Activated CD4-positive, alpha-beta T cell treated with anti-CD3 and anti-CD28 coated beads, Interleukin-2, Interleukin-6, amounts not matched to agents 100 ng/mL and 50 ng/mL, durations not matched to agents 16 hours and 8 hours (primary cell): ENCODE measurements at places on chromosomes 4 and X.

- DNase-seq: peak; percentile 1
Measured at GRCh38 chrX:57156397-57157049, 19.3 kb upstream of the SPIN2A start.

DNA sequence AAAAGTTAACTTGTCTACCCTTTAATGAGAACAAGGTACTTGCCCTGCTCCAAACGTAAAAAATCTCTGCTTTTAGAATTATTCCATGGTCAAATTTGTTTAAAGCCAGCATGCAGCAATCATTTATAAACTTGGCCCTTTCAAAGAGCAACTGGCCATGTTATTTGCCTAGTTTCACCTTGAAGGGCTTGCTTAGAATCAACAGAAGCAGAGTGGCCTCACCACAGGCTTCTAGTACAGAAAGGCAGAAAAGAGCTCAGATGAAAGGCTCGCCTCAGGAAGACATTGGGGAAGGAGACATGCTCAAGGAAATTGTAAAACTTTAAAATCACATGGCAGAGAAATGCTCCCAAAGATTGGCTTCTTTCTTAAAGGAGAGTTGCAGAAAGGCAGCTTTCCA lies 53.8 kb upstream of the USP26 start:
- no peak for DNase-seq

GRCh38 chrX:112254896-112255295 lies 172.3 kb upstream of the TRPC5 start:
- DNase-seq: no peak

GRCh38 chr4:105599932-105600655 lies 47.7 kb downstream of the ARHGEF38 start:
- no peak for DNase-seq

DNA sequence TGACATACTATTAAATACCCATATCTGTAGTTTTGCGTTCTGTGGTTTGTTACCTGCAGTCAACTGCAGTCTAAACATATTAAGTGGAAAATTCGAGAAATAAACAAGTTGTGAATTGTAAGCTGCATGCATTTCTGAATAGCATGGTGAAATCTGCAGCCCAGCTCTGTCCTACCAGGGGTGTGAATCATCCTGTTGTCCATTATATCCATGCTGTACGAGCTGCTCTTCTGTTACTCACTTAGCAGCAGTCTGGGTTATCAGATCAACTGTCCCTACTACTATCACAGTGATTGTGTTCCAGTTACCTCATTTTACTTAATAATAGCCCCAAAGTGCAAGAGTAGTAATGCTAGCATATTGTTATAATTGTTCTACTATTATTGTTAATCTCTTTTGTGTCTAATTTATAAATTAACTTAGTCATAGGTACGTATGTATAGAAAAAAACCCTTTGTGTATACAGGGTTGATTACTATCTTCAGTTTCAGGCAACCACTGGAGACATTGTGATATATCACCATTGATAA lies 173.7 kb upstream of the FAT4 start:
- no peak for DNase-seq

DNA sequence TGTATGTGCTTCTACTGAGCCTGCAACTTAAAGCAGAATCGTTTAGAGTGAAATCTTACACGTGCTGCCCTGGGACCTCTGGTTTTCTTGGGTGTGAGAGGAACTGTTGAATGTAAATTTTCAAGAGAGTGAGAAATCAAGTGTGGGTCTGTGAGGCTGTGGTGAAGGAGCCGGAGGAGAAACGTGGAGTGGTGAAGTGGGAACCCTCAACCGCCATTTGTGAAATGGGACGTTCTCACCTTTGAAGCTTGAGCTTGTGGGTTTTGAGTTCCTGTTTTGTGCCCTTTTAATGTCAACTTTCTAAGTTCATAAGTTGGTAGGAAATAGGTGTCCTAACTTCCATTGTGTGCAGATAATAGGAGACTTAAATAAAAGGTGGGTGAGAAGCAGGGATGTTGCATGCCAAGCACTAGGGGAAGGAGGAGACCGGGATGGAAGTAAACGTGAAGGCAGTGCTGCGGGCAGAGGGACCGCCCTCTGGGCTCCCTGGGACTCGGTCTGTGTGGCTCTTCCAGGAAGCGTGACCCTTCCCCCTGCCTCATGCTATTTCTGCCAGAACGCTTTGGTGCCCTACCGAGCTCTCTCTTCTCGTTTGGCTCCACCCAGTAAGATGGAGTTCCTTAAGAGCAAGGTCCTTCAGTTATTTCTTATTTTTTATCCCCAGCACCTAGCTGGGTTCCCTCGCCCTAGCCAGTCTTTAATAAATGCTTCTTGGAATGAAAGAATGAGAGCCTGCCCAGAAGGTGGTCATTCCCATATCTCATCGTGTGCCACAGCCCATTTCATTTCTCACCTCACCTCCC lies 56.0 kb downstream of the TMEM131L start:
- DNase-seq: peak; percentile 85

DNA sequence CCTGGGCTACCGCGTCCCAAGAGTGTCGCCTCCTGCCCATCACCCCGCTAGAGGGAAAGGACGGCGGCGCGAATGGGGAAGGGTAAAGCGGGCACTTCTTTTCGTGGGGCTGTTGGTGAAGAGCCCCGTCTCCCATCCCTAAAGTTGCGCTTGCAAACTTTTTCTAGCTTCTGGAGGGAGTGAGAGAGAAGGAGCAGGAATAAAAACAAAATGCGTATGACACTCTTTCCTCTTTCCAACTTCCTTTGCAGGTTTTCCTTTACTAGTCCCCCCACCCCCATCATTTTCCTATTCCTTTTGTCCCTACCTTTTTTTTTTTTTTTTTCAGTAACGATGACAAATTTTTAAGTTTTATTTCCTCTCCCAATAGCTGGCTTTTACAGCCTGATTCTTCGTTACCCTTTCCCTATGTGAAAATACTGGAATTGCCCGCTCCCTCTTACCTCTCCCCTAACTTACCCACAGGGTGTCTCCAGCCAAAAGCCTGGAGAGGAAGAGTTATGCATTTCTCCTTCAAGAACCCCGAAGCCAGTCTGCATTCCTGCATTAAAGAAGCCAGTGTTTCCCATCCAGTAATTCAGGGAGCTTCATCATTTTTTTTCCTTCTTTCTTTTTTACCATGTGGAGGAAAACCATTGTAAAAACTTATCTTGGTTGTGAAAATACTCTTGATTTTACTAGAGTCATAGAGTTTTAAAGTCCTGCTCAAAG lies 613 bp upstream of the ARSJ start:
- no peak for DNase-seq

GRCh38 chr4:110003401-110004187 lies 90.9 kb downstream of the EGF start:
- no peak for DNase-seq

DNA sequence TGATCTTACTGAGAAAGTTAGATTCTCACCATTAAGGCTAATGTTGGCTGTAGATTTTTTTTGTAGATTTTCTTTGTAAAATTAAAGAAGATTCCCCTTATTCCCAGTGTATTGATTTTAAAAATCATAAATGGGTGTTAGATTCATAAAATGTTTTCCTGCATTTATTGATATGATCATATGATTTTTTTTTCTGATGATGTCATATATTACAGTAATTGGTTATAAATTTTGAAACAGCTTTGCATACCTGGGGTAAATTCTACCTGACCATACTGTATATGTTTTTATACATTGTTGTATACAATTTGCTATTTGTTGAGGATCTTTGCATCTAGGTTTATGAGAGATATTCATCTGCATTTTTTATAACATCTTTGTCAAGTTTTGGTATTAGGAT lies 880.3 kb upstream of the GRIA3 start:
- no peak for DNase-seq
